ENCODE measurements at places on chromosomes 6 and 20.

GRCh38 chr6:40482532-40482931 is 104.6 kb downstream of the LRFN2 start:
- DNase-seq, result no peak

- DNase-seq, result no peak
Measured at GRCh38 chr6:84460491-84460890, 233.0 kb upstream of the CEP162 start.

DNA sequence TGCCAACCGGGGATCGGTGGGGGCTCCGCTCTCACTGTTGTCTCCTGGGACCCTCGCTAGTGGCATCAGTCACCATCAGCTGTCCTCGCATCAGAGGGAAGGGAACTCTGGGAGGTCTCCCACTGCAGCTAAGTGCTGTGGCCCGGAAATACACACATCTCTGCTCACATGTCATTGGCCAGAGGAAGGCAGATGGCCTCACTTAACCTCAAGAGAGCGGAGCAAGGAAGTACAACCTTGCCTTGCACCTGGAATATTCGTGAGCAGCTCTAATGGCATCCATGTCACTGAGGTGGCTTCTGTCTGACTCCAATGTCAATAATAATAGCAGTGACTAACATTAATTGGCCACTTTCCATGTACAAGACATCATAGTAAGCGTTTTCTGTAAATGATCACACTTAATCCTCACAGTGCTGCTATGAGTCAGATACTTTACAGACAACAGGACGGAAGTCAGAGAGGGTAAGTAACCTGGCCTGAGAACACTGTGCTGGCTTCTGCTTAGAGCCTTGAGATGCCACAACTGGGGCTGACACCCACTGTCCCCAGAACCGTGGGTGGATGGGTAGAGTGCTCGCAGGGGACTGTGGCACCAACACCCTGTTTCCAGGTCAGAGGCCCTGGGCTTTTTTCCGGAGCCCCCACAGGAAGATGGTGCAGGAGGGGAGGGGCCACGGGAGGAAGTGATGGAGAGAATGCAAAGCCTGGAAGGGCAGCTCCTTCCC is 6.0 kb downstream of the LHFPL5 start:
- no peak for DNase-seq

GRCh38 chr6:34359418-34360158 is 32.9 kb downstream of the NUDT3 start:
- DNase-seq, result no peak

DNA sequence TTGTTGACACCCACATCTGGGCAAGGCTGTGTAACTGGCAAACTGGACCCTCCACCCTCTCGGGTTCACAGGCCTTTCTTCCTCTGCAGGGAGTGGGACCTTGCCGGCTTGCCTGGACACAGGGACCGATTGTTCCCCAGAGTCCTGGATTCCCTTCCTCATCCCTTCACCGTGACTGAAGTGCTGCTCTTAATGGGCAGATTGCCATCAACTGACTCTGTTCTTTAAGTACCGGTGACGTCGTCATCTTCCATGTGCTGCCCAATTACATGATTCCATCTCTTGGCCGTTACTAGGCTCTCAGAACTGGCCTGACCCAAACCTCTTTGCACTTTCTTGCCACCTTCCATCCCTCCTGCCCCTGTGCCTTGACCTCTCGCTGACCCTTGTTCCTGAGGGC is 85.4 kb downstream of the EYA4 start:
- no peak for DNase-seq

GRCh38 chr6:142851601-142852000 is 93.4 kb downstream of the HIVEP2 start:
- no peak for DNase-seq

GRCh38 chr6:5119090-5119951 is 34.2 kb downstream of the PPP1R3G start:
- DNase-seq, result no peak

Data from right forelimb (tissue), 1 donor.